ENCODE measurements at places on chromosomes 5 and 9.

- no peak for DNase-seq
These were observed 1609.7 kb upstream of the CDH9 start for GRCh38 chr5:28648108-28648507.

- no peak for DNase-seq
These were observed 39.2 kb upstream of the NKD2 start for GRCh38 chr5:969408-969839.

- DNase-seq, result no peak
These were observed 1923.4 kb upstream of the CDH9 start for GRCh38 chr5:28961816-28962215.

DNA sequence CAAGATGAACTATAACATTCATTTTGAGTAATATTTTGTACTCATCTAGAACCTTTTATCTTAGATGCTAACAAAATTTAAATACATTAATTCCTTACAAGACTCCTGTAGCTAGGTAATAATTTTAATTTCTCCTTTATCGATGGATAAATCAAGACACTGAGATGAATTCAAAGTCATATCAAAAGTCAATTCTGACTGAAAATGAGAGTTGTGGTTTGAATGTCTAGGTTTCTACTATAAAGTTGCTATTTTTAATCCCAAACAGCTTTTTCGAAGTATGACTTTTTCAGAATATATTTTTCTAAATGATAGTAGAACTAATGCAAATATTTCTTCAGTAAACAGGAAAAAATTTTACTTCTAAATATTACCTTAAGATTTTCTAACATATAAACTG is 491.7 kb upstream of the FAM174A start:
- DNase-seq, result no peak

- no peak for DNase-seq
These were observed 76.5 kb upstream of the CTNNA1 start for GRCh38 chr5:138676556-138677193.

GRCh38 chr9:3775968-3776367 is 250.2 kb upstream of the RFX3 start:
- no peak for DNase-seq

DNA sequence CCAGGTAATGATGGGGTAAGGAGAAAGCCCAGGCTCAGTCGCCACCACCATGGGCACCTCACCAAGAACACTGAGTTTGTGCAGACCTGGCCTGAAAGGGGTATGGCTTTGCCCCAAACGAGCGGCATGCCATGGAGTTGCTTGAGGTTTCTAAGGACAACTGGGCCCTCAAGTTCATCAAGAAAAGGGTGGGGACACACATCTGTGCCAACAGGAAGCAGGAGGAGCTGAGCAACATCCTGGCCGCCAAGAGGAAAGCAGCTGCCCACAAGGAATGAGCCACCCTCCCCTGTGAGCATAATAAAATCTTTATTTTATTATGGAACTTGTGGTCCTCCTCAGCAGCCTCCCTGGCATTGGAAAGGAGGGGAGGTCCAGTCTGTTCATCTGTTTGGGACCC is 23.8 kb downstream of the CD14 start:
- DNase-seq, result no peak

Data from stimulated activated CD4-positive, alpha-beta T cell treated with anti-CD3 and anti-CD28 coated beads, Interleukin-1b, Interleukin-23, amount 100 ng/mL, for 24 hours (primary cell).